ENCODE measurements at places on chromosomes 12 and 14.
A peak's percentile ranks its signal among the peaks of the same experiment; 100 is the strongest.

DNA sequence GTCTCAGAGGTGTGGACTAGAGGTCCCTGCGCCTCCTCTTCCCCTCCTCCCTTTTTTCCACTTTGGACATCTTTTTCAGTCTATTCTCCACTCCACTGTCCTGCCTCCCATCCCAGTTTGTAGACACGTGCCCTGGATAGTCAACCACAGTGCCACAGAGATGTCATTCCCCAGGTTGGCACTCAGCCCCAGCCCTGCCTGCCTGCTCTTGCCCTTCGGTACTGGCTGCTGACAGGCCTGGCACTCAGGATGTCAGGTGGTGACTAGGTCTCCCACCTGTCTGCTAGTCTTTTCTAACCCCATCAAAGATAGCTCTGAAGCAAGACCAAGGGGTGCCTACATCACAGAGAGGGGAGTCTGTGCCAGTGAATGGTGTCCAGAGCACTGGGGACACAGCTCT is 15.8 kb downstream of the KRT71 start:
- no peak for DNase-seq

DNA sequence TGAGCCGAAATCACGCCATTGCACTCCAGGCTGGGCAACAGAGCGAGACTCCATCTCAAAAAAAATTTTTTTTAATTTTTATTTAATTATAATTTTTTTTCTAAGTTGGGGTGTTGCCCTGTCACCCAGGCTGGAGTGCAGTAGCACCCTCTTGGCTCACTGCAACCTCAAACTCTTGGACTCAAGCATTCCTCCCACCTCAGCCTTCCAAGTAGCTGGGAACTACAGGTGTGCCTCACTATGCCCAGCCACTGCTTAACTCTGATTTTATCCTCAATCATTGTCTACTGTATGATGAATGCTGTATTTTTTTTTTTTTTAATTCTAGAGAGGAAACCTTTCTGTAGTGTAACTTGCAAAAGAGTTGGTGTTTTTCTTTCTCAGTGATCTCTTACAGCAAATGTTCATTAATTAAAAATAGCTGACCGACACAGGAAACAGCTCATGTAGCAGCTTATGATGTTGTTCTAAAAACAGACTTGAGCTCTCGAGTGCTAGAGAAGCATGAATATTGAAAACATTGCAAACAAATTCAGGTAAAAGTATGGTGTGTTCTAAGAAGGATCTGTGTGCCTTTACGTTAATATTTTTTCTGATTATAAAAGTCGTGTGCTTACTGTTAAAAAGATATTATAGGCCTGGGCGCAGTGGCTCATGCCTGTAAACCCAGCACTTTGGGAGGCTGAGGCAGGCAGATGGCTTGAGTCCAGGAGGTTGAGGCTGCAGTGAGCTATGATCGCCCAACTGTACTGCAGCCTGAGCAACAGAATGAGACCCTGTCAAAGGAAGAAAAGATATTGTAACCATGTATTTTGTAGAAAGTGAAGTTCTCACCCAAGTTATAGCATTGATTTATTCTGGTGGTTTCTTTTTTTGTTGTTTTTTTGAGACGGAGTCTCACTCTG is 68.9 kb downstream of the FGD4 start:
- no peak for DNase-seq

- no peak for DNase-seq
Observed at GRCh38 chr12:20024194-20024593, 344.1 kb upstream of the PDE3A start.

DNA sequence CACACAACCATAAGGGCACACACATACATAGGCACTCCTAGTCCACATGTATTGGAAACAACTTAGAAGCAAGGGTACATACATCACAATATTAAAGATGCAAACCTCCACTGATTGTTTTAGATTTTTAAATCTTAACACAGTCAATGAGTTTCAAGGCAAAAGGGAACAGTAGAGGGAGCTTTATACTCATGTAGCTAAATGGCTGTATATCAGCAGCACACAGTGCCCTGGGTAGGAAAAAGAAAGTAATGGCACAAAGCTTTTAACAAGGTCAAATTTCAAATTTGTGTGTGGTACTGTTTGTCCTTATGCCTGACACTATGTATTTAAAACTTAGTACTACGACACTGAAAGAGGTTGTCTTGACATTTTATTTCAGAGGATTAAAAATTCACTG is 262.0 kb downstream of the MED13L start:
- DNase-seq: peak; percentile 14

DNA sequence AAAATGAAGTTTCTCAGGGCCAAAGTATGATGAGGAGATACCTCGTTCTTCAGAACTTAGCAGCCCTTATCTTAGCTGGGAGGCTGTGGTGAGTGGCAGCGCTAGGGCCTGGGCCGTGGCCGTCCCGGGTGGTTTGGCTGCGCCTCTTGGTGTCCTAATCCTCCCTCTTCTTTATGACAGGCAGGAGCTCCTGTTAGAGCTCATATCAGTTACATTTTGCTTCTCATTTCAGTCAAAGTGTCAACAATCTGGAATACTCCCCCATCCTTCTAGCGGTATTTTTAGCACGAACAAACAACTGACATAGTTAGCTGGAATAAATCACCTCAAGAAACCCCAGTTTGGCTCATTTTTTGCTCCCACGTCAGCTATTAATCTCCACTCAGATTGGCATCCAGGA is 188.8 kb downstream of the TTC7B start:
- no peak for DNase-seq
